GM13977 (cell line): ENCODE measurements at places on chromosomes 2 and 18.
A peak's percentile ranks its signal among the peaks of the same experiment; 100 is the strongest.

DNA sequence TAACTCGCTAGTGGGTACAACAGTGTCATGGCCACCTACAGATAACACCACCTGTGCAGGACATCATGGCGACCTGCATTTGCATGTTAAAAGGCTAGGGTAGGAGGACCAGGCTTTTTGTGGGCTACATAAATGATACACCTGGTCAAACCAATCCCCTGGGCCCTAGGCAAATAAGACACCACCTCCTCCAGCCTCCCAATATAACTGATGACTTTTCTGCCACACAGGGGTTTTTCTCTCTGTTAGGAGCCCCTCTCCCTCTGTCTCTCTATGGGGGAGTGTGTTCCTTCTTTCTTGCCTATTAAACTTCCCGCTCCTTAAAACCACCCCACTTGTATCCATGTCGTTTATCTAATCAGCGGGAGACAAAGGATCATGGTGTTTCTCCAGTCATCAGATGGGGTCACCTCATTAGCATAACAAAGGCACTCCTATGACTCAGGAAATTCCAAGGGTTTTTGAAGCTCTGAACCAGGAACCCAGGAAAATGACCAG lies 10.8 kb upstream of the BUB1 start:
- DNase-seq: no peak

DNA sequence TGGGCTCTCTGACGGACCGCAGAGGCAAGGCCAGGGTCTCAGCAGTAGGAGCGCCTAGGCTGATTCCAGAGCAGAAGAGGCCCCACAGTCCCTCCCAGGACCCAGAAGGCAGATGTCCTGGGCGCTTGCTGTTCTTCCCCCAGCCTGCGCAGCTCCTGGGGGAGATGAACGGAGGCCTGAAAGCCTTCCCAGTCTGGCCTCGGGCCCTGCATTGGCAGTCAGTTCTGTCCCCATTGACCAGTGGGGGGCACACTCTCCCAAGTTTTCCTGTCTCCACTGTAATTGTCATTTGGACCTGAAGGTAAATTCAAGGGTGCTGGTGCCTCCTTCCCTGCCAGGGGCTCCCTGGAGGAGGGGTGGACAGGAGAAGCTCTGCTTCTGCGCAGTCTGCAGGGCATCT lies 345.7 kb downstream of the CYP26B1 start:
- no peak for DNase-seq

- DNase-seq: peak; percentile 20
Measured at GRCh38 chr2:69169655-69170389, 156.8 kb downstream of the ANTXR1 start.

GRCh38 chr2:105371810-105372209 lies 27.0 kb downstream of the FHL2 start:
- DNase-seq: no peak

GRCh38 chr2:42360493-42360889 lies 526 bp downstream of the COX7A2L start:
- no peak for DNase-seq

DNA sequence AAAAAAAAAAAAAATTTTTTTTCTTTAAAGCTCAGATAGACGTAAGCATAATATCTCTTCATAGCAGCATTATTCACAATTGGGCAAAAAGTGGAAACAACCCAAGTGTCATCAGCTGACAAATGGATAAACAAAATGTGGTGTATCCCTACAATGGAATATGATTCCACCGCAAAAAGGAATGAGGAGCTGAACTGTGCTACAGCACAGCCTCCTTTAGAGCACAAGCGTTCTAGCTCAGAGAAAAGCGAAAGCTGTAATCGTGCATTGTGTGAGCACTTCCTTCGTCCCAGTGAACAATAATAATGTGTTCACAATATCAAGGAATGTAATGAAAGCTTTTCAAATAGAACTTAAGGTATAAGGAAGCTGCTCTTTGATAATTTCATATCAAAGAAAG lies 11.7 kb upstream of the CHMP1B start:
- no peak for DNase-seq

DNA sequence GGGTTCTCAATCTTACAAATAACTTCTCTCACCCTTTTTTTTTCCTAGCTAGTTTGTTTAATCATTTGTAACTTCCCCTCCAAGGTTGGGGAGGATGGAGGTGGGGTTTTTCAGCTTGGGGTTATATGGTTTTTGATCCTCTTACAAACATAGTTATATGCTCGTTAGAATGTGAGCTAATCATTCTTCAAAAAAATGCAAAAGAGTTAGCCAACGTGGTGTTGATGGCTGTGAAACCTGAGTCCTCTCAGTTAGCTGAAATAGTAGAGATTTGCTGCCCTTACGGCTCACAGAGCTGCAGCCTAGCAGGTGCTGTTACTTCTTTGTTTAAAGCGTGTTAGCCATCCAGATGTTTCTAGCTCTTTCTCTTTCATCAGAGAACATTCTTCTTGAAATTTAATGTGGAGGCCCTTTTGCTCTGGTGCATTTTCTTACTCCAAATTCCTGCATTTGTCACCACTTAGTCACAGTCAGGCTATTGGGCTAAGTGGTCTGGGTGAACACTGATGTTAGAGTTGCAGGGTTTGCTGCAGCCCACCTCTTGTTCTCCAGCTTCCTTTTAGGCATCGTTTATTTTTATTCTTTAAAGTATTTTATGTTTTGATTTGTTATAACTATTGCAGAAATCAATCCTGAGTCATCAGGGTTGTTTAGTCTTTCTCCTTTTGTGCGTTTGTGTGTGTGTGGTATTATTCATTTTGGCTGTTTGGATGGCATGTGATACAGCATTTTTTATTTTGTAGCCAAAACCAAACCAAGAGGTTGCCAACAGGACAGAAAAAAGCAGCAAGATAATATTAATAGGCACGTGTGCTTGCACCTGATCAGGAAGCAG lies 41.1 kb downstream of the LIMS1 start:
- DNase-seq: peak; percentile 42

- no peak for DNase-seq
Measured at GRCh38 chr2:40346535-40347354, 105.1 kb downstream of the SLC8A1 start.

- peak; percentile 71 for DNase-seq
Measured at GRCh38 chr2:237669628-237670392, 42.4 kb downstream of the LRRFIP1 start.

GRCh38 chr2:204177251-204177976 lies 240.9 kb downstream of the ICOS start:
- DNase-seq: no peak

DNA sequence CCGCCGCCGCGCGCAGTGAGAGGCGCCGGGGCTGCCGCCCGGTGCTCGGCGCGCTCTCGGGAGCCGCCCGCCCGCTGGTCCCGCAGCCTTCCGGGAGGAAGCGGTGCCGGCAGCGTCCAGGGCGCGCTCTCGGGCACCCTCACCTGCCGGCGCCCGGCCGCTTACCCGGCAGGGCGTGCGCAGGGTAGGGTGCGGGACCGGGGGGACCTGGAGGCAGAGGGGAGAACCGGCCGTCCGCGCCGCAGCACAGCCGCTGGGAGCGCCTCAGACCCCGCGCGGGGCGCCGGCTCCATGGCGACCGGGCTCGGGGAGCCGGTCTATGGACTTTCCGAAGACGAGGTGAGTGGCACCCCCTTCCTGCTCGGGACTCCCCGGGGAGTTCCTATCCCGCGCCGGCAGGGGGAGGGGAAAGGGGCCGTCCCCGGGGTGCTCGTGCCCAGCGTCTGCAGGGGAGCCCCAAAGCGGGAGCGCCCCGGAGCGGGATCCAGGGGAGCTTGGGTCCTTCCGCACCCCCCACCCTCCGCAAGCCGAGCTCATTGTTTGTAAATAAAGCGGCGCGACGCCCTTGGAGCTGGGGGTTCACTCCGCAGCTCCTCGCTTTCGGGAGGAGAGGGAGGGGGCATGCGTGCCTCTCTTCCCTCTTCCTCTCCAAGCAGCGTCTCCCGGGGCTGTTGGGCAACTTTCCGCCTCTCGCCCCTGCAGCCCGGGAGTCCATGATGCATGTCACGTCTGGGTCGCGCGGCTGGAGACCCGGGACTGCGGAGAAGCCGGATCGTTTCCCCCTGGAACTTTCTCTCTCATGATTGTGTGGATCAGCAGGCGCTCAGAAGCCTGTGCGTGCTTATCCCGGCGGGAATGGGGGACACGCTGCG lies 580 bp downstream of the NEDD4L start:
- peak; percentile 58 for DNase-seq

DNA sequence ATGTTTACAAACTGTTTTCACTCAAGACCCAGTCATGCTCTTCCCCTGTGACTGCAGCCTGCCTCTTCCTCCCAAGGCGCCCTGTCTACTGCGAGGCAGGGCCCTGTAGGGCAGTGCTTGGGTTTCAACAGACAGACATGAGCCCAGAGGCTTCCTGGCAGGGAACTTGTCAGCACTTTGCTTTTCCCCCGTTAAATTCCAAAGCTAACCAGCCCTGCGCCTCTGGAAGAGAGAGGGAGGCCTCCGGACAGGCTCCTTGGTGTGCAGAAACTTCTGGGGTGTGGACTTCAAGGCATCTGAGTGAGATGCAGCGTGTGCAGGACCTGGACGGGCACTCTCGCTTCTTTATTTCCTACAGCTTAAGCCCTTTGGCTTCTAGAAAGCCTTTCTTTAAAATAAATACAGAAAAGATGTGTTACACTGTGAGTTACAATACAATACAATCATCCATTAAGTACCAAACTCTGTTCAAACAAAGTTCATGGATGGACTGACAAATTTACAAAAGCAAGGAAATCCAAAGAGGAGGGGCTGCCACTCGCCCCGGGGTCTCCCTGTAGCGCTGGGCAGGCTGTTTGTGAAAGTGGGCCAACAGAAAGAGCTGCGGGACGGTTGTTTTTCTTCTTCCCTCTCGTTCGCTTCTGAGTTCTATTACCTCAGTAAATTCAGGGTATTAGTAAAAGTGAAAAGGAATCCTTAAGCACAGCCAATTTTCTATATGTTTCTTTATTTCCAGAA lies 8.8 kb upstream of the ZNF516 start:
- no peak for DNase-seq

GRCh38 chr2:113129519-113130078 lies 2.2 kb downstream of the IL1RN start:
- DNase-seq: no peak

GRCh38 chr2:62217970-62218369 lies 22.1 kb downstream of the B3GNT2 start:
- DNase-seq: no peak

GRCh38 chr2:100422320-100423055 lies 5.0 kb upstream of the CHST10 start:
- DNase-seq: no peak

DNA sequence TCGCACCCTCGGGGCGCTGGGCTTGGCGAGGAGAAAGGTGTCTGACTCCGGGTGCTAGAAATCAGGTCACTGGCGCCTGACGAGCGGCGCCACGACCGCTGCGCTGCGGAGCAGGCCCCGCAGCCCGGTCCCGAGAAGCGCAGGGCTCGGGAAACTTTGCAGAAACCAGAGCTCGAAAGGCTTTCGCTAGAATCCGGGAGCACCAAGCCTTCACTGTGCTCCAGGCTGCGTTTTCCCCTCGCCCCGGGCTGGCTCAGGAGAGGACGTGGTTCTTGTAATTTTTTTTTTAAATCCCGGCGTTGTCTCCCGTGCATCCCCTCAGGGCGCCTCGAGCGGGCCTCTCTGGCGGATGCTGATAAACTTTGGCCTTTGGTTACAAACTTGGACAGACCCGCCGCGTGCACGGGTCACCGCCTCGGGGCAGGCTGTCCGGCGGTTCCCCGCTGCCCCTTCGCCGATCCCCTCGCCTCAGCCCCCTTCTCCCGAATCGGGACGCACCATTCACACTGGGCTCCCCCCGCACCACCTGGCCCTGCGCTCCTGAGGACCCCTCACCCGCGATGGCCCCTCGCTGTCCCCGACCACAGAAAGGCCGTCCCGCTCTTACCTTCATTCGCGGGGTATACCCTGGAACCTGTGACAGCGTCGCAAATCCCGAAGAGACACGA lies 419 bp downstream of the EPHA4 start:
- DNase-seq: peak; percentile 30

- no peak for DNase-seq
Measured at GRCh38 chr2:185044323-185044874, 446.1 kb downstream of the ZNF804A start.

GRCh38 chr18:57942493-57942892 lies 101.5 kb upstream of the NEDD4L start:
- DNase-seq: no peak

GRCh38 chr18:4119813-4120212 lies 335.3 kb downstream of the DLGAP1 start:
- no peak for DNase-seq

DNA sequence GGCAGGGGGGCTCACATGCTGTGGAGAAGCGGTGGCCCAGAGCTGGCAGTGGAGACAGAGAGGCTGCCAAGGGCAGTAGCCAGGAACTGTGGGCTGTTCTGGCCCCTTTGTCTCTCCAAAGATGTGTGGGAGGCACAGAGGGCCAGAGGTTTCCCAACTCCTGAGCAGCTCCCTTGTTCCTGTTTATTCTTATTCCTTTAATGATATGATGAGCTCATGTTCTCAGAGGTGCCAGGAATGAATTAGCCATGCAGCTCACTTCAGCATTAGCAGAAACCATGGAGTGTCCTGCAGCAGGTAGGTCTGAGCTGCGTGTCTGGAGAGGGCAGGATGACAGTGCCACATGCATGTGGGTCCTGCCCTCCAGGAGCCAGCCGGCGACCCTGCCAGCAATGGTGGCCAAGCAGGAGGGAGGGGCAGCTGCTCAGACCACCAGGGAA lies 77.9 kb upstream of the FZD7 start:
- no peak for DNase-seq

GRCh38 chr2:9474361-9475057 lies at the start of gene IAH1:
IAH1 (plus strand) TSS chr2:9474551; CDS start chr2:9474567, 16 bp downstream.
- peak; percentile 91 for DNase-seq

- DNase-seq: no peak
Measured at GRCh38 chr2:237199577-237199976, 113.9 kb downstream of the COPS8 start.

GRCh38 chr2:132374151-132374550 lies 42.5 kb upstream of the GPR39 start:
- DNase-seq: no peak

- DNase-seq: no peak
Measured at GRCh38 chr2:196365145-196365544, 193.8 kb upstream of the STK17B start.

DNA sequence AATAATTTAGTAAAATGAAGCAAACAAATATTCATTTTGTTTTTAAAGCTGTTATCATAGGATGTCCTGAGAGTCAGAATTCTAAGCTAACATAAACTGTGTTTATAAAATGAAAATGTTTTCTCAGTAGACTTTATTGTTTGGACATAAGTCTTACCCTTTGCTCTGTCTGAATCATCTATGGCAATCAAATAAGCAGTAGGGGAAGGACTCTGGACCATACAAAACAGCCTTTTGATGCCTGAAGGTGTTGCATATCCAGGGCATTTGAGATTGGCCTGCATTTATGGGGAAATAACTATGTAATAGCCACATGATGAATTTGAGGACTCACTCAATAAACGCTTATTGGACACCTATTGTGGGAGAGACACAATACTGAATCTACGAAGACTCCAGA lies 123.0 kb upstream of the ATP5MC3 start:
- DNase-seq: no peak

- no peak for DNase-seq
Measured at GRCh38 chr2:205556841-205557539, 125.3 kb upstream of the NRP2 start.

GRCh38 chr2:210224591-210224940 lies 681 bp downstream of the ACADL start:
- DNase-seq: no peak
